ENCODE measurements at places on chromosomes 11 and 22.

DNA sequence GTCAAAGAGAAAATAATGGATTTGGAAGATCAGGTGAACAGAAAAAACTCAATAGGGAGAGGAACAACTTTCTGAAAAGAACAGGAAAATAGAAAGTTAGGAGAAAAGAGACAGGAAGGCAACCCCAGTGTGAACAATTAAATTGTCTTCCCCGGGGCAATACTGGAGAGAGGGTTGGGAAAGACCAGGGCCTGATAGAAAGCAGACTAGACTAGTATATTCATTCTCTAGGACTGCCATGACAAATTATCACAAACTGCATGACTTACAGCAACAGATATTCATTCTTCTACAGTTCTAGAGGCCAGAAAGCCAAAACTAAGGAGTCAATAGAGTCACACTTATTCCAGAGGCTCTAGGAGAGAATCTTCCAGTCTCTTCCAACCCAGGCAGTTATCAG, 482.8 kb downstream of the SOX6 start:
- no peak for DNase-seq

- no peak for DNase-seq
Measured at GRCh38 chr11:105298630-105299029, 159.1 kb upstream of the CARD18 start.

DNA sequence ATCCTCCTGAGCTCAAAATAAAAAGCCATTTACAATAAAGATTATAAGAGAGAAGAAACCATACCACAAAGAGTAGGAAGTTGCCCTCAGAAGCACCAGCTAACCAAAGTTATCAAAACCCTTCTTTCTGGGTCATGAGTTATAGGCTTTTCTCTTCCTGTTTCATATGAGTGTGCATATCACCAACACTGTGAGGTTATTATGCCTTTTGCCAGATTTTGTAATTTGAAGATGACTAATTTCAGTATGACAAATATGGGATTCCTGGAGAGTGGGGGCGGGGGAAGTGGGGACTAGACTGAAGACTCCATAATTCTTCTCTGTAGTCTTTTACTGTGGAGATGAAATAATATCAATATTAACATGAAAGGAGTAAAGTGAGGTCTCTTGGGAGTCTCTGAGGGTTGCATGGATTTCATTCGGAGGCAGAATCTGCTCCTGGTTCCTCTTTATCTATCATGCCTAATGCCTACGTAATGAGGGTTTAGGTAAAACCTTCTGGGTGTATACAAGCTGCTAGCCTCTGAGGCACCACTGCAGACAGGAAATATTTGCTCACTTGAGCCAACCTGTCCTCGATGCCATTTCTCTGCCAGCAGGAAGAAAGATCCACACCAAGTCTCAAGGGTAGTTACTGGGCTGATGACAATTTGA, 2.1 kb downstream of the LPXN start:
- no peak for DNase-seq

DNA sequence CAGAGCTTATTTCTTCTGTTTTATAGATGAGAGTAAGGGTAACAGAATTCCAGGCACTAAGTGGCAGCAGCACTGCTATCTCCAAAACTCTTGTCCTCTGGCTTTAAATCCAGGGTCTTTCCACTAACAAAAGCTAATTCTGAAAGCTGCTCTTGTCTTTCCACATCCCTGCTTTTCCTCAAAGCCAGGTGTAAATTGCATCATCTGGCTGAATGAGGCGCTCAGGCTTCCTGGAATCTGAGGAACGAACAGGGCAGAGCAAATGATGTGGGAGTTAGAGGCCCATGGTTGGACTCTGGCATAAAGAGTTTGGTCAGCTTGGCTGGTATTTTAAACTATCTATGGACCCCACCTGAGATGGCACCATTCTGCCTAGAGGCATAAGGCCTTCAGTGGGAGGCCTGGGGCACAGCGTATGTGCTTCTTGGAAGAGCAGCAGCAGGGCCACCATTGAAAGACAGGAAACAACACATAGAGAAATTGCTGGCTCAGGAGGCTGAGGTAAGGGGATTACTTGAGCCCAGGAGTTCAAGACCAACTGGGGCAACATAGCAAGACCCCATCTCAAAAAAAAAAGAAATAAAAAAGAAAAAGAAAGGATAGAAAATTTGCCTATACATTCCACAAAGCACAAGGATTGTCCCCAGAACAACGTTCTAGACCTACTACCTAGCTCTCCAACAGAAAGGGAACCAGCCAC, 1.9 kb downstream of the KCNJ5 start:
- DNase-seq, result no peak

DNA sequence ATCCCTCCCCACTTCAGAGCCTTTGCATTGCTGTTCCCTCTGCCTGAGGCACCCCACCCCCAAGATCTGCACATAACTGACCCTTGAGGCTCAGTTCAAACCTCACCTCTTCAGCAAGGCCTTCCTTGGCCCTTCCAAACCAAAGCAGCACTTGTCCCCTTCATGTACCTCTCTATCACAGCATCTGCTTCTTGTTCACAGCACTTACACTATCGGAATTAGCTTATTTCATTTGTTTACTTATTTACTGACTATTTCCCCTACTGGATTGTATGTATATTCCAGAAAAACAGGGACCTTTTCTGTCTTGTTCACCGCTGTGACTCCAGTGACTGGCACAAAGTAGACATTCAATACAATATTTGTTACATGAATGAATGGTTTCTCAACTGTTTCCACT, 38.0 kb downstream of the HORMAD2 start:
- DNase-seq, result no peak

GRCh38 chr11:73269459-73270015, 2.6 kb upstream of the P2RY6 start:
- DNase-seq, result no peak

DNA sequence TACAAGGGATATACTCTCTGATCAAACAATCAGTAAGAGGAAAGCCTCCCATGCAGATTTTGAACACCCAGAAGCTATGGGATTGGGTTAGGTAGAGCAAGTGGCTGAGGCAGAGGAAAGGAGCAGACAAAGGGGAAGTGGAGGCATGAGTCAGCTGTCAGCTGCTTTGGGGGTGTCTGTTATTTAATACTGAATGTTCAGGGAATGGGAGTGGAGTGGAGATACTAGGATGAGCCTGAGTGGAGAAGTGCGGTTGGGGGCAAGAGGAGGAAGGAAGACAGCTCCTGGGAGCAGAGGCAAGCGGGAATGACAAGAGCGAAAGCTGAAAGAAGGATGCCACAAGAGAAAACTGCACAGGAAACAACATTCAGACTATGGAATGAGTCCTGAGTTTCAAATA, 22.7 kb upstream of the TMPRSS5 start:
- DNase-seq, result no peak

- DNase-seq, result no peak
Measured at GRCh38 chr11:7385532-7385931, 99.8 kb upstream of the OLFML1 start.

DNA sequence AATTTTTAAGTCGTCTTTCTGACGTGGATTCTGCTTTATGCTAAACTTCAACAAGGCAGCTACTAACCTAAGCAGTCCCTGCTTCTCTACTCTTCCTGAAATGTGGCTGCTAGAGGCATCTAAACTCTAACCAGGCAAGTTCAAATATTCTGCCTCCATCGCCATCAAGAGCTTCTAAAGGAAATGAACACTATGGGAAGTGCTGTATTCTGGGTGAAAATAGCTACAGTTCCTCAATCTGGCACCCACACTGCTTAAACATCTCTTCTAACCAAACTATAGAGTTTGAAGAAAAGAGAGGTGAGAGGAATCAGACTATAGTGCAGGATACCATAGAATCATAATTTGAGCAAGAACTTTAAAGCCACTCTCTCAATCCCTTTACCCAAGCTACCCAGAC, 6.3 kb downstream of the NRIP3 start:
- no peak for DNase-seq

DNA sequence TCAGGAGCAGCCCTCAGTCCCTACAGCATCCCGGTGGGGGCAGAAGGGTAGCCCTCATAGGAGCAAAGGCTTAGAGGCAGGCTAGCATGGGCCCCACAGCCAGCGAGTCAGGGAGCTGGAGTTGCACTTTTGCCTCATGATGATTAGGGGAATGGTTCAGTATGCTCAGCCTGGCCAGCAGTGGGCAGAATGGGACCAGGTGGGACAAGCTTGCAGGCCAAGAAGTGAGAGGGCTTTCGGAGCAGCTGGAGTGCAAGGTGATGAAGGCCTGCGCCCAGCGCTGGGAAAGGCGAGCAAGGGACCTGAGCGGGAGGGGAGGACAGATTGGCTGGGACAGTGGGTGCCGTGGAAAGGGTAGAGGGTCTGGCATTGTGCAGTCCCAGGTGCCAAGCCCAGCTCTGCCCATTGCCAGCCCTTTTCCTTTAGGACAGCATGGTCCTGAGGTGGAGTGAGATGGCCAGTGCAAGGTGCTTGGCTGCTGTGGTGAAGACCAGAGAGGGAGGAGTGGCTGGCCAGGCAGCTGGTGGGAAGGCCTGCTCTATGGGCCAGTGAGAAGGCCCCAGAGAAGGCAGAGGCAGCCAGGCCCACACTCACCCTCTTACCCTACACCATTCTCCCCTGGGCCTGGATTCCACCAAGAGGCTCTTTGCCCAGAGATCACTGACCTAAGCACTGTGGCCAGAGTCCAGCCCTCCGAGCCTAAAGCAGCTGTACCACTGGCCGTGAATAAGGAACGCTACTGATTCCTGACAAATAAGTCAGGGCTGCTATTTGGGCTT, 47.9 kb upstream of the SUSD2 start:
- no peak for DNase-seq

GRCh38 chr11:64498136-64498535, 92.9 kb upstream of the SLC22A12 start:
- DNase-seq, result no peak
